DMS79 (cell line): ENCODE measurements at places on chromosomes 16 and 17.
A peak's percentile ranks its signal among the peaks of the same experiment; 100 is the strongest.

DNA sequence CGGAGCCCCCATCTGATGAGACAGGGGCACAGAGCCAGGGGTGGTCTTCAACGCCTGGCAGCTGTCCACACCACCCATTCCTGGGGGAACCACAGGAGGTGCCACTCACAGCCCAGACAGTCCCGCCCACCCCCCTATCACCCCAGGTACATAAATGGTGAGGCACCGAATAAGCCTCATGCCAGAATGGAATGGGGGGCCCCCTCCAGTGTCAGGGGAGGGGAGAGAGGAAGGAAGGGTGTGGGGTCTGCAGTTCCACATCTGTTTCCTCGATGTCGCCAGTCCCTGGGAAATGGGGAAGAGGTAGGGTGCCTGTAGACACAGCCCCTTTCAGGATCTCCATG is 1.7 kb downstream of the TMC6 start:
- DNase-seq = no peak

GRCh38 chr17:72306037-72306436 is 185.2 kb downstream of the SOX9 start:
- no peak for DNase-seq

GRCh38 chr16:57859331-57859730 is 57.0 kb upstream of the KIFC3 start:
- no peak for DNase-seq

DNA sequence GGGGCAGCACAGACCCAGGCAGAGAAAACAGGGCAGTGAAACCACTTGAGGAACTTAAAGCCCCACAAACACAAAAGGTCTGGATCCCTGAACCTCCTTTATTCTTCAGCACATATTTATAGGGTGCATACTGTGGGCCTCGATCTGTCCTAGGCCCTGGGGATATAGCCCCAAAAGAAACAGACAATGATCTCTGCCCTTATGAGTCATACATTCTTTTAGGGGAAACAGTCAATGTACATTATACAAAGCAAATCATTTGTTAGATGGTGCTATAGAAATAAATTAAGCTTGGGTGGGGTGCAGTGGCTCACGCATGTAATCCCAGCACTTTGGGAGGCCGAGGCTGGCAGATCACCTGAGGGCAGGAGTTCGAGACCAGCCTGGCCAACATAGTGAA is 10.0 kb upstream of the HES7 start:
- no peak for DNase-seq

GRCh38 chr16:58428621-58429542 is 36.6 kb downstream of the GINS3 start:
- no peak for DNase-seq

DNA sequence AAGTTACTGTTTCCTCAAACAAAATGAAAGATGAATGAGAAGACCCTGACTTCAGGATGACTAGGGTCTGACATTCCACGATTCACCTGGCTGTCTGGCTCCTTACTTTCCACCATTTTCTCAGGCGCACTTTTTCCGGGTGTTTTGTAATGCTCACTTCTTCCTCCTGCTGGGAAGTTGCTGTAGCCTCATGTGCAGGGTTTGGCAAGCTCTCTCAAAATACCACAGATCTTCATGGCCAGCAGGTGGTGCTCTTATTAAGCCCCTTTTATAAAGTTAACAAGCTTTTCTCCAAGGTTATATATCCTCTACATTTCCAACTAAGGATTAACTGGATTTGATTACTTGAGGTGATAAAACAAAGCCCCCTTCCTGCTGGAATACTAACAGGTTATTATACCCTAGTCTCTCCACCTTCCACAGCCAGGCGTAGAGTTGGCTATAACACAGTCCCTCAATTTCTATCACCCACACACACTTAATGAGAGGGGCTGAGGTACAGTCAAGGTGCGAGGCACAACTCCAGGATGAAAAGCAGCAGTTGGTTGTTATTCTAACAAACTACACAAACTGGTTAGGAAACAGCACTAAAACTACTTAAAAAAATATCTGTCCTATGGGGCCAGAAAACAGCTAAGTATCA is 45.4 kb downstream of the STH start:
- DNase-seq = peak; percentile 38

- DNase-seq = no peak
Observed at GRCh38 chr16:1488054-1488601, 616 bp downstream of the PTX4 start.

GRCh38 chr17:48225725-48226567 is 118.4 kb downstream of the SNX11 start:
- DNase-seq = no peak

GRCh38 chr17:74117999-74118421 is 85.5 kb upstream of the RPL38 start:
- no peak for DNase-seq

GRCh38 chr17:72565006-72565405 is 444.2 kb downstream of the SOX9 start:
- no peak for DNase-seq

DNA sequence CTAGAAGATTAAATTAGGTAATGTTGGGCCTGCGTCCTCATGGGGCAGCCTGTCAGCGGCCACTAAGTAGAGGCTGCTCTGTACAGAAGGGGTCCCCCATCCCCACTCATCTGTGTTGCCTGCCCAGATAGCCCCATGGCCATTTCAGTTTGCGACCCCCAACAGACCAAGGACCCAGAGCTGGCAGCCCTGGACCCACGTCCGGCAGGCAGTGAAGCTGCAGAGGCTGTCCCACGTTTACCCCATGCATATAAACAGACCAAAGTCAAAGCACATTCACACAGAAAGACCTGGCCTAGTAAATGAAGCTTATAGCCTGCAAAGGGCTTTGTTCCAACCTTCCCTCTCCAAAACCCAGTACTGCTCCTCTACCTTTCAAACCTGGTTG is 4.6 kb downstream of the PDF start:
- DNase-seq = no peak

DNA sequence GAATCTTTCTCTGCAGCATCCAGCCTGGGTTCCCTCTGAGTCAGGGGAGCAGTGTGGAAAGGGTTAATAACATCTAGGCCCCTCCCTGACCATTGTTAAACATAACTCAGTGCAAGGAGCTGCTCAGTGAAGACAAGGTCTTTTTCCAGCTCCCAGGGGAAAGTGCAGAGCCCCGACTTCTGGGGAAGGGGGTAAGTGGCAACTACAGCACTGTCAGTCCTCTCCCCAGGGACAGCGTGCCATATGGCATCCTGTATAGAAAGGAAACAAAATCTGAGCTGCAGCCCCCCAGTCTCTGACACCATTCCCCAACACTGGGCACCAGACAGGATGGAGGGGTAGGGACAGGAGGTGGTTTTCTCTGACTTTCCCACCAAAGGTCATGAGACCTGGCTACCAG is 7.8 kb downstream of the MRPL27 start:
- DNase-seq = no peak

GRCh38 chr16:880471-881171 is 80.1 kb upstream of the GNG13 start:
- no peak for DNase-seq

DNA sequence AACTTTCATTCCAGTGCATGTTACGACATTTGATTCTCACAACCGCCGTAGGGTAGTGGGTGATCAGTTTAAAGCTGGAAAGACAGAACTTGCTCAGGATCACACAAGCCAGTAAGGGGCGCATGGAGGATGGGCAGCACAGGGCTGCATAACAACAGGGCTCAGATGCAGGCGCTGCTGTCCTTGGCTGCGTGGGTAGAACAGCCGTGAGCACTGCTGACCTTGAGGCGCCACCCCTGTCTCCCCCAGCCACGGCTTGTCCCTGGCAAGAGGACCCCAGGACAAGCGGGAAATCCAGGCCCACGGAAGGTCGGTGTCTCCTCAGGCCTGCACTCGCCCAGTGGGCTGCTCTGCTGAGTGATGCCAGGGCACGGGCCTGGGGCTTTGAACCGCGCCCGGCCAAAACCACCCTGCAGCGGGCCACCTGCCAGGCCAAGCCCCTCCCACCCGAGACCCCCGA is 84.7 kb downstream of the LMF1 start:
- no peak for DNase-seq

DNA sequence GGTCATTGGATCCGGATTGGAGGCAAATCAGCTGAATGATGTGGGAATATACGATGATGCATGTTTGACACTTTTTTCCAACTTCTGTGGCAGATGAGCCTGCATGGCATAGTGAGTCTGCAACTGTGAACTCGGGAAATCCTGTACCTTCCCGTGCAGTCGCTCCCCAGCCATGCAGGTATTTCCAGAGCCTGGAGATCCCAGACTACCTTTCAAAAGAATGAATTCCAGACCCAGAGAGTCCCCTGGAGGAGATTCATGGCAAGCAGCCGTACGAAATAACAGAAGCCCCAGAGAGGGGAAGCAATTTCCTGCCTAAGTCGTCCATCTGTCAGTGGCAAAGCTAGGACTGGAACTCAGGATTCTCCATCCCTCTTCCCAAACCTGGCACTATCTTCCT is 75.7 kb upstream of the FAM20A start:
- no peak for DNase-seq

- DNase-seq = no peak
Observed at GRCh38 chr17:66967837-66968543, 3.5 kb downstream of the CACNG4 start.

DNA sequence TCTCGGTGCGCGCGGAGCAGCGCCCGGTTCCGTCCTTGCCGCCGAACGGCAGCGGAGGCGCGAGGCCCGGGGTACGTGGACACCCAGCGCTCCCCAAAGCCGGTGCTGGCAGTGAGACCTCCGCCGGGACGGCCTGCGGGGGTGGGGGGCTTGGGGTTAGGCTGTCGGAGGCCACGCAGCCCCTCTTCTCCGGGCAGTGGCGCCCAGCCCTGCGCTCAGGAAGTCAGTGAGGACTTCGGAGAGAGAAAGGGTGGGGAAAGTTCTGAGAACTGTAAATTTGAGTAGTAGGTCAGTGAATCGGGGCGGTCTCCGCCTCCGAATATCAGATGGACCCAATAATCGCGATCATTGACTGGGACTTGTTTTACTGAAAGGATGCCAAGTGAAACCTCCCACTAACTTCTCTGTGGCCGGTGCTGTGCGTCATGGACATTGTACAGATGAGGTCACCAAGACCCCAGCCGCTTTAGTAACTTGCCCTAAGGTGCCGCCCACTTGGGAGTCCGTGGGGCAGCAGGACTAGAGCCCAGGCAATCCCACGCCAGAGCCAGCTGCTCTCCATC is 468 bp downstream of the IL4R start:
- no peak for DNase-seq

DNA sequence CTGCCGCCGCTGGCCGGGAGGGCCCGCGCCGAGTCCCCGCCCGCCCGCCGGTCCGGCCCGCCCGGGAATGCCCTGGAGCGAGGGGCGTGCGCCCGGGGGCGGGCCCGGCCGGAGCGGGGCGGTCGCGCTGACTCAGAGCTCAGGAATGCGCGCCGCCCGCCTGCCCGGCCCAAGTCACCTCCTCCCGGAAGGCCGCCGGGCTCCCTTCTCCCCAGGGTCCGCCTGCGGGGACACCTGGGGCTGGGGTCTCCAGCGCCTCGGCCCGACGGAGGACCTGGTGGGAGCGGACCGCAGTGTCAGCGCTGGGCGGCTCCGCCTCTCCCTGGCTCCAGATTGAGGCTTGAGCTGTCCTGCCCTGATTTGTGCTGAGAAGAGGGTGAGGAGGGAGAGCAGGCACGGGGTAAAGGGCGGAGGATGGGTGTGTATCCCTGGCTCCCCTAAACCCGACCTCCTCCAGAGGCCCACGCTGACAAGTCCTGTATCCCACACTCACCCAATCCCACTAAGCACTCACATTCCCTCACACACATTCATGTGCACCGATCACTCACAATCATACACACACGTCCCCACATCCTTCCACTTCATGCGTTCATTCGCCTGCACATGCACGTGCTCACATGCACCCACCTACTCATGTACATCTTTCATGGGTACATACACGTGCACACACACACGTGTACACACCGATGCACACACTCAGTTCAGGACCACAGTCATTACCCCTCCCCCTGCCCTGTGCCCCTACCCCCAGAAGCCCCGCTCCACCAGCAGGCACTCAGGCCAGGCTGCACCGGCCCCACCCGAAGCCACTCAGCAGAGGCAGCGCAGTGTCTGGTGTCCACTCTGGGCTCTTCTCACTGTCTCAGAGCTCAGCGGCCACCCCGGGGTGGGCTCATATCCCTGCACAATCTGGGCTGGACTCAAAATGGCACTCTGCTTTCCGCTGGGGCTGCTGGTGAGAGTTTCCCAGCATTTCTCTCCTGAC is at the start of gene RHBDF1:
Gene RHBDF1, minus strand, starts transcription at position 71 of the 988 bp plus-strand sequence. CDS start 7,616 bp downstream, outside the sequence.
- DNase-seq = no peak

DNA sequence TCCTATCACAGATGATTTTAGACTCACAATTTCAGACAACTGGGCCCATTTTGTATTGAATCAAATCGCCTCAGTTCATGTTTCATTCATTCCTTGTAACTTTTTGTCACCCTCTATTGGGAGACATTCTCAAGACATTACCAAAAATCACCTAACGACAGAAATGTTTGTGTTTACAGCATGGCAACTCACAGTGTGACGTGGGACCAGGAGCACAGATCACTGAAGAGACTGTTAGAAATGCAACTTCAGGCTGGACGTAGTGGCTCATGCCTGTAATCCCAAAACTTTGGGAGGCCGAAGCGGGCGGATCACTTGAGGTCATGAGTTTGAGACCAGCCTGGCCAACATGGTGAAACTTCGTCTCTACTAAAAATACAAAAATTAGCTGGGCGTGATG is 249.6 kb downstream of the NTN1 start:
- no peak for DNase-seq

- no peak for DNase-seq
Observed at GRCh38 chr17:80320496-80320895, 59.8 kb downstream of the RNF213 start.

- DNase-seq = no peak
Observed at GRCh38 chr16:4564661-4565267, 8.6 kb downstream of the C16orf96 start.

DNA sequence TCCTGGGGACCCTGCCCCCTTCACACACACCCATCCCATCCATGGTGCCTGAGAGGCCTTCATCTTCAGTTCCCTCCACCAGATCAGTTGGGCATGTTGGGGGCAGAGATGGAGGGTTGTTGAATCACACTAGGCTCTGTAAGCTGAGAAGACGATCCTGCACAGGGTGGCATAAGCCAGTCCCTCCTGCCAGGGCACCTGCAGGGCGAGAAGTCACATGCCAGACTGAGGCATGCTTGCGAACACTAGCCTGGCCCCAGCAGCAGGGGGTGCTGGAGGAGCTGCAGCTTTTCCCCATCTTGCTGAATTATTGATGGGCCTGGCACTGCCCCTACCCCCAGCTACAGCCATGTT is 6.1 kb upstream of the TBX2 start:
- DNase-seq = no peak
